ENCODE measurements at places on chromosomes 4 and X.

- DNase-seq = no peak
Observed at GRCh38 chr4:14862891-14863290, 139.4 kb upstream of the CPEB2 start.

DNA sequence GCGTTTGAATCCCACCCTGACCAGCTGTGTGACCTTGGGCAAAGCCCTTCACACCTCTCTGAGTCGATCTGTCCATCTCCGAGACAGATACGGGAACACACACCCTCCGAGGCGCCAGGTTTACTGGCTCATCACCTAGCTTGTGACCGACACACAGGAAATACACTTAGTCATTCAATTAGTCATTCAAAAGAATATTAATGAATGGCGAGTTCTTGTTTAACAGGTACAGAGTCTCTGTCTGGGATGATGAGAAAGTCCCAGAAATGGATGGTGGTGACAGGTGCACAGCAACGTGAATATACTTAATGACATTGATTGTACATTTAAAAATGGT is 80.6 kb downstream of the PPP2R2C start:
- DNase-seq = no peak

GRCh38 chr4:183356931-183357675 is 34.9 kb upstream of the CLDN24 start:
- DNase-seq = no peak

DNA sequence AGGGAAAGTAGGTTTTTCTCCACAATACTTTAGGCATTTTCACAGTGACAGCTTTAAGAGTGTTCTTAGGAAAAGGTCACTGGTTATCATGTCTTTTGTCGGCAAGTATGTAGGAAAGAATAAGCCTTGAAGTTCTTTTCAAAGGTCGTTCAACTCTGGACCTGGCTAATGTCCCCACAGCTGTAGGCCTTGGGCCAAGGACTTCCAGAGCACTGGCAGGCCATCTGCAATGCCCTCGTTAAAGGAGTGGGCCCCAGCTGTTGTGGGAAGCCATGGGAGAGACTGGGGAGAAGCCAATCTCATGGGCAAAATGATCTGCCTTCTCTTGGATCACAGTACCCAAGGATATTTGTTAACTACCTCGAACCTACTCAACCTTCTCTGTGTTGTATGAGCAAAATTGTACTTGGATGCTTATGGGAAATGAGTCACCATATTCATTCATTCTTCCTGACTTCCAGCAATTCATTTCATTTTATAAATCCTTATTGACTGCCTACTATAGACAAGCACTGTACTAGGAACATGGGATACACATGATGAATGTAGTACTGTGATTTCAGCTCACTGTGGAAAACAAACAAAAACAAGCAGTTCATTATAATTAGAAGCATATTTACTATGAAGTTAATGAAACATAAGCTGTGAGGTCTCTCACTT is 141.1 kb upstream of the KIT start:
- no peak for DNase-seq

- no peak for DNase-seq
Observed at GRCh38 chr4:89300060-89300459, 7.5 kb downstream of the GPRIN3 start.

DNA sequence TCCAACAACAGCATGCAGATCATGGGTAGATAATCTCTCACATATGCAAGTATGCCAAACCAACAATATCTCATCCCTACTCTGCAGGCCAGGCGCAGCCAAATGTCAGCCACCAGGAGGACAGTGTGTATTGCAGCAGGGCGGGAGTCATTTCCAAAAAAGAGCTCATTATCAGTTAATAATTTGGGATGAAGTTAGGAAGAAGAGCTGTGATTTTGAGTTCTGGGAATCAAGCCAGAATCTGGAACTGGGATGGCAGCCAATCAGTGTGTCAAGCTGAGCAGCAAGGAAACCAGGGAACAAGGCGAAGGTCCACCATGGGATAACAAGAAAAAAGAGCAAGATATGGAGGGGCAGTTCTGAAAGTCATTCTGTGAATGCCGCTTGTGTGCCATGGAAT is 88.2 kb upstream of the CAMK2D start:
- DNase-seq = no peak

GRCh38 chrX:22467571-22467970 is 194.9 kb downstream of the CBLL2 start:
- DNase-seq = no peak

DNA sequence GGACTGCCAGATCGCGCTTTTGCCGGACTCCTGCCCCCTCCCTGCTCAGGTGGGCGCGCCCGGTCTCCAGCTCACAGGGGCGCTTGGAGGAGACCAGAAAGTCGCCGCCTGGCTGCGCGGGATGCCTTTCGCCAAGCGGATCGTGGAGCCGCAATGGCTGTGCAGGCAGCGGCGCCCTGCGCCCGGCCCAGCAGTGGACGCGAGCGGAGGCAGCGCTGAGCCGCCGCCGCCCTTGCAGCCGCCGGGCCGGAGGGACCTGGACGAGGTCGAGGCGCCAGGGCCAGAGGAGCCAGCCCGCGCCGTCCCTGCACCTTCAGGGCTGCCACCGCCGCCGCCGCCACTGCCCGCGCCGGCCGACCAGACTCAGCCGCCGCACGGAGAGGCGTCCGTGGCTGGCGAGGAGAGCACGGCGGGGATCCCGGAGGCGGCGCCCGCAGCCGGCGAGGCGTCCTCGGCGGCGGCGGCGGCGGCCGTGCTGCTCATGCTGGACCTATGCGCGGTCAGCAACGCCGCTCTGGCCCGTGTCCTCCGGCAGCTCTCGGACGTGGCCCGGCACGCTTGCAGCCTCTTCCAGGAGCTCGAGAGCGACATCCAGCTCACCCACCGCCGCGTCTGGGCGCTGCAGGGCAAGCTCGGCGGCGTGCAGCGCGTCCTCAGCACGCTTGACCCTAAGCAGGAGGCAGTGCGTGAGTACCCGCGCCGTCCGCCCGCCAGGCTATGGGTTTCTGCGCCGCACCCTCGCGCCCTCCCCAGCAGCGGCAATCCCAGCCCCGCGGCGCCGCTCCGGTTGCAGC is 834 bp downstream of the NHS start:
- DNase-seq = peak; percentile 15

GRCh38 chr4:89906777-89907521 is 12.3 kb downstream of the MMRN1 start:
- no peak for DNase-seq

DNA sequence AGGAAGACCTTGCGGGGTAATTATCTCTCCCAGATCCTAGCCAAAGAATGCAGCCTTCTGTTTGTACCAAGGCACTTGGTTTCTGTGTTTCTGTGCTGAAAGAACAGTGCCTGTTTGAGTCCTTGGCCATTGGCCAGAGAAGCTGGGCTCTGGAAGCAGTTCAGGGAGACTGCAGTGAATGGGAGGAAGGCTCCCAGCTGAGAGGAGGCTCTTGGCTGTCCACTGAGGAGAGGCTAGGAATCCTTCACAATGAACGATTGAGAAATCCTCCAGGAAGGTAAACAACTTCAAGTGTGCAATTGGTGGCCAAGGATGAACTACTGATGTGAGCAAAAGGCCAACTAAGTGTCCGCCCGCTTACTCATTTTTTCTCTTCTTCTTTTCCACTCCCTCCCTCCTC is 61.3 kb downstream of the HS3ST1 start:
- no peak for DNase-seq

DNA sequence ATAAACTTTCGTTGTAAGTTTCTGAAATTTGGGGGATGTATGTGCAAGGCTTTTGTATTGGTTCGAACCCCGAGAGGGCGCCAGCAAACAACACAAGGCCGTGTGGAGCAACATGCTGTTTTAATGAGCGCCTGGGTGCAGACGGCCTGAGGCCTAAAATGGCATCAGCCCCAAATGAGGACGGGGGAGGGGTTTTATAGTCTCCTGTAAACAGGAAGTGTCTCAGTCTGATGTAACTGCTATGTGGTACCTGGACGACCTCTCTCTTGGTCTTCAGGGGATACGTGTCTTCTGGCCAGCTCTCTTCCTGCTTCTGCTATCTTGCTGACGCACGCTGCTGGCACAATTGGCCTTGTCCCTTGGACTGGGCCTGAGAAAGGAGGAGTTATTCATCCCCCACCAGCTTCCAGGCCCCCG is 1348.0 kb downstream of the ADGRL3 start:
- DNase-seq = no peak

DNA sequence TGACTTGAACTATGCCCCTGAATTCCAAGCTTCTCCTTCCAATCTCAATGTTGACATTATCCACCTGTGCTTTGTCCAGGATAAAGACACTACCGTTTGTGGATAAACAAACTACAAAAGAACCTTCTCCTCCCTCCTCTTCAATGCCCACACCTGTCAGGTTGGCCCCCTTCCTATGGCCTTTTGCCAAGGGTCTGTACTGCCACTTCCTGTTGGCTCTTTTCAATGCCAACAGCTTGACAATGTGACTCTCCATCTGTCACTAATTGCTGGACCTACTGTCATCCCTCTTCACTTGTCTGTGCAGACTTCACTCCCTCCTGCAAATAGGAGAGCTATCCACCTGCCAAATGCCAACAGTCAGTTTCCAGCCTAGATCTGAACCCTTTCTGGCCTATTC is 35.8 kb upstream of the MID1 start:
- no peak for DNase-seq

- DNase-seq = no peak
Observed at GRCh38 chr4:7861440-7861881, 78.2 kb downstream of the AFAP1 start.

- no peak for DNase-seq
Observed at GRCh38 chrX:250965-251364, 30.2 kb upstream of the PLCXD1 start.

GRCh38 chr4:1082215-1083182 is 30.9 kb downstream of the RNF212 start:
- DNase-seq = peak; percentile 48

- DNase-seq = no peak
Observed at GRCh38 chr4:2318885-2319284, 57.0 kb upstream of the MXD4 start.

DNA sequence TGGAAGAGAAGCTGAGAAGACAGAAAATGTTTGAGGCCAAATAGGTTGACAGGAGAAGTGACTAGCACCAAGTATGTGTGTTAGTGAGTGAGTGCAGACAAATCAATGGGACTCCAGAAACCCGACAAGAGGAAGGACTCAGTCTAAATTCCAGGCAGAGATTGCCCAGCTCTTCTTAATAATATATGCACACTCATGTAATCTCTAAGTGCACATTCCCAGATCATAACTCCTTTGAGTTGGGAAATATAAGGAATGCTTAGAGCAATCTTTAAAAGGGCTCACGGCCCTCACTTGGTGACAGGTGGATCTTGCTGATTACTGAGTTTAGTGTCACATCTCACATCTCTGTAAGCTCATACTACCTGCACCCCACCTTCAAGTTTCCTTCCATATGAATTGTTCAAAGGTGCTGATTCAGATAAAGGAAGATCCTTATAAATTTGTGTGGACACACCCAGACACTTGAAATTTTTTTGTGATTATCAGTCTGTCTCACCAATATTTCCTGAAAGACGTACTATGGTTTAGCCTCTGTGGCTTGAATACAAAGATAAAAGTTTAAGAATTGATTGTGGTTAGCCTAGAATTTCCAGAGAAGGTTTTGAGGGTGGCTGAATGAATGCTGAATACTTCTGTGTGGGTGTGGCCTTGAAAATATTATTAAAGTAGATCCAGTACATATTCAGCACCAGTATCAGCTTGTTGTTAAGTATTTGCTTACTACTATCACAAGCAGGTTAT is 205.1 kb upstream of the UGT8 start:
- no peak for DNase-seq

DNA sequence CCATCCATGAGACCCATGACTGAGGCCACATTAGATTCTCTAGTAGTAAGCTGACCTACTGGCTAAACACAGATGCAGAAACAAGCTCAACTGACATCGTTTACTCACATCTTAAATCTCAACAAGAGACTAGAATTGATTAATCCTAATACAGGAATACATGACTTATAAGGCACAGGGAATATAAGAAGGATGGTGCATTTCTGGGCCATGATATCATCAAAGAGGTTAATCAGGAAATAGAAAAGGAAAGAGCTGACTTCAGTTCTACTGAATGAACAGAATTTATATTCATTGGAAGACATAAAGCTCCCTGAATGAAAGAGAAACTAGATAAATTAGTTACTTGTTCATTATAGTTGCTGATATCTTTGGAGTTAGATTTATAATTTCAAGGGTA is 1406.5 kb downstream of the STIM2 start:
- no peak for DNase-seq

DNA sequence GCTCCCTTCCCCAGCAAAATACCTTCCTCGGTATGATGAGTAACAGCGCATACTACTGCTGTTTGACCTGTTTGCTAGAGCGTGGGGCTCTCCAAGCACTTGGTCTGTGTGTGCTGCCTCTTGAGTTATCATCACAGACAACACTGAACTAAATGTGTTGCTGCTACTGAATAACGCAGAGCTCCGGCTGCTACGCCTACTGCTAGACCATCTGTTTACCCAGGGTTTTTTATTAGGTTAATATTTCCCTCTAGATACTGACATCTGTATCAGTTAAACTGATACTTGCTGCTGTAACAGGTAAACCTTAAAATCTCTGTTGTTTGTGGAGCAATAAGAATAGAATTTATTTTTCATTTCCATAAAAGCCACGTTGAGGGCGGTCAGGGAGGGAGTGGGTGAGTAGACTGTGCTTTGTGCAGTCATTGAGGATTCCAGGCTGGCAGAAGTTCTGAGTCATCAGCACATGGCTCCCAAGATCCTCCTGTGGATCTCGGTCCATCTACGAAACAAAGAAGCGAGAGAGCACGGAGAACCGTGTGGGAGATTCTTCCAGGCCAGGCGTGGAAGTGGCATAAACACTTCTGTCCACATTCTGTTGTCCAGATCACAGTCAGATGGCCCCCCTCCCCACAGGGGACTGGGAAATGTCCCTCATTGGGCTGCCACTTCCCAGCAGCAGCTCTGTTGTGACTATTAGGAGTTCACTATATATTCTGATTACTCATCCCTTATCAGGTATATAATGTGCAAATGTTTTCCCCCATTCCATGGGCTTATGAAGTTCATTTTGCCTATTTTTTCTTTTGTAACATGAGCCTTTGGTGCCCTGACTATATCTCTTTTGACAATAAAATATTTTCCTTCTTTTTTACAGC is 14.1 kb downstream of the GRK4 start:
- no peak for DNase-seq

DNA sequence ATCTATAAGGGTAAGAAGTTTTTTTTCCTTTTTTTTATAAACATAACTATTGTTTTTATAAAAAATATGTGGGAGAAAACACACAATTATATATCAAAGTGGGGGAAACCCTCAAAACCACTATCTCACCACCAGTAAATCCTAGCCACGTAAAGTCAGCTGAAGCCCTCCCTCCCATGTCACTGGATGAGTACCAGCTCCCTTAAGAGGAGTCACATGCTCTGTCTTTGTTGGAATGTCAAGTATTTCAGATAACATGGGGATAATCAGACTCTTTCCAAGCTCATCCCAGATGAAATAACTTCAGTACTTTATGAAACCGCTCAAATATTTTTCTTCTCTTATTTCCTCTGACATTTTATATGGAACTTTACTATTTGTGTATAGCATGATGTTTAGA is 2.4 kb downstream of the MYOZ2 start:
- DNase-seq = no peak

- no peak for DNase-seq
Observed at GRCh38 chr4:73589261-73589847, 30.9 kb downstream of the RASSF6 start.

GRCh38 chr4:88693792-88694191 is 3.8 kb downstream of the NAP1L5 start:
- no peak for DNase-seq

- DNase-seq = no peak
Observed at GRCh38 chrX:133681421-133681820, 266.1 kb upstream of the GPC4 start.
